SJSA1 (cell line): ENCODE measurements at places on chromosomes 4 and X. TPM values are rescaled to one million over a fixed set of nuclear protein-coding genes. Genes with fewer than 3 reads are reported as not detected.

DNA sequence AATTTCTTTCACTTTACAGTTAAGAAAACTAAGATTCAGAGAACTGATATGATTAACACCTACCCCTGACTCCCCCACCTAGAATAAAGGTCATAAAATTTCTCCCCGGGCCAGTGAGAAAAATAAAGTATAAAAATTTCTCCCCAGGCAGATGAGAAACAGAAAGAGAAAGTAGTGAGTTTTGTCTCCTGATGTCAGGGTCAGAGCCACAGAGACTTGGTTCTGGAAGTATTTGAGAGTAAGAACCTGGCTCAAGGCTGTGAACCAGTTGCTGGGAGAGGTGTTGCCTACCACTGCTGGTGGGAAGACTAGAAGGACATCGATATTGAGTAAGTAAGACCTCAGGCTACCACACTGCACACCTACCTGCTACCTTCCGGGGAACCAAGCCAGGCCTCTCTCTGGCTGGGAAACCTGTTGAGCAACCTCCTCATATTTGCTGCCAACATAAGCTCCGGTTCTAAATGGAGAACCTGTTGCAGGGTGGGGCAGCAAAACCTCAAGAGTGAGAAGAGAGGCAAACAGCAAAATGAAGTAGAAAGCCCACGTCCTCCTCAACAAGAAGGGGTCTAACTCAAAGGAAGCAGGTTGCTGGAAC, 104.2 kb upstream of the PUDP start:
- H3K4me1 ChIP-seq: no peaks in the 10 kb centered on the region
- DNase-seq: no peak
- no peak overlapping the region for H3K27ac ChIP-seq
- no peak overlapping the region for H3K4me3 ChIP-seq
- no peaks in the 10 kb centered on the region for H3K36me3 ChIP-seq
- H3K27me3 ChIP-seq: no peaks in the 10 kb centered on the region

The NOX1 gene
- not detected in 2 replicates for total RNA-seq

DNA sequence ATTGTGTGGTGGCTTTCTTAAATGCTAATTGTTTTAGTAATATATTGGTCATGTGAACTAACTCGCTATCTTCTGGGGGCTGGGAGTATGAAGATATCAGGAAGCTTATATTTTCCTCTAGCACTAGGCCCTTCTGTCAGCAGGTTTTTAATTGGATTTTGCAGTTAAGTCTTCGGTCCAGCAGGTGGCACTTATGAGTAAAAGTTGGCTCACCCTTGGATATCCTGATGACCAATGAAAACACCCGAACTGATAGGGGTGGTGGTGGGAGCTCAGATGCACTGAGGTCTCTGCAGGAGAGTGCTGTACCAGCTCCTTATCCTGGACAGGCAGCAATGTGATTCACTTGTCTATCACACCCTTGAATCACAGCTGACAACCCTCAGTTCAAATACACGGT, 1365.8 kb upstream of the DIAPH2 start:
- no peak overlapping the region for H3K4me3 ChIP-seq
- no peaks in the 10 kb centered on the region for H3K4me1 ChIP-seq
- H3K27ac ChIP-seq: no peak overlapping the region
- no peaks in the 10 kb centered on the region for H3K36me3 ChIP-seq
- DNase-seq: no peak

GRCh38 chrX:24110069-24110468, 39.5 kb upstream of the ZFX start:
- H3K36me3 ChIP-seq: no peaks in the 10 kb centered on the region
- DNase-seq: no peak
- H3K4me1 ChIP-seq: peaks cover 9% of the 10 kb centered on the region
- H3K27me3 ChIP-seq: no peaks in the 10 kb centered on the region
- no peak overlapping the region for H3K4me3 ChIP-seq
- H3K27ac ChIP-seq: no peak overlapping the region

- peaks cover 13% of the 10 kb centered on the region for H3K27me3 ChIP-seq
- no peak for DNase-seq
- H3K27ac ChIP-seq: no peak overlapping the region
- no peaks in the 10 kb centered on the region for H3K36me3 ChIP-seq
- no peaks in the 10 kb centered on the region for H3K4me1 ChIP-seq
Observed at GRCh38 chr4:820230-821172, 5.4 kb downstream of the CPLX1 start.

The SAGE1 gene
- not detected in 2 replicates for total RNA-seq

The REELD1 gene
- 0.05 TPM in 1 of 2 replicates, not detected in the other for total RNA-seq
